ENCODE measurements at places on chromosomes 2 and 18.

DNA sequence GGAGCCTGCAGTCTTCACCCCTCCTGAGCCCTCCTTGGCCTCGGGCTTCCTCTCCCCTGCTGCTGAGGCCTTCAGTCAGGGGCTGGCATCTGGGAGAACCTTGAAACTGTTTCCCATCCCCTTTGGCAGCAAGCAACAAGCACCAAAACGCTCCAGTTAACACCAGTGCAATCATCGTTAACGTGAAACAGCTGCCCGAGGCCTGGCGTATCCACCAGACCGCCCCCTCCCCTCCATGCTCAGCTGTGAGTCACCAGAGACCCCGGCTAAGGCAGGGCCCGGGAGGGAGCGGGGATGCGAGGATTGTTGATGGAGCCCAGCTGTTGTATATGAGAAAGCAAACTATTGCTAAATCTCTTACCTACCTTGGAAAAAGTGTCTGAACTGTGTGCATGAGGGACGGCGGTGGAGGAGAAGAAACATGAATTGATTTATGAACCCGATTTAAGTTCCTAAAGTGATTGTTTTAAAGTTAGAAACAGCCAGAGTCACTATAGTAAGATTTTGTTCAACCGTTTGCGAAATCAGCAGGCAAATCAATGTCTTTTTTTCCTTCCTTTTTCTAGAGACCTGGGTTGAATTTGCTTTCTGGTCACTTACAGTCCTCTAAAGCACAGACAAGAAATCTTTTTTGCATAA lies 5.2 kb downstream of the ZFP36L2 start:
- DNase-seq = no peak

DNA sequence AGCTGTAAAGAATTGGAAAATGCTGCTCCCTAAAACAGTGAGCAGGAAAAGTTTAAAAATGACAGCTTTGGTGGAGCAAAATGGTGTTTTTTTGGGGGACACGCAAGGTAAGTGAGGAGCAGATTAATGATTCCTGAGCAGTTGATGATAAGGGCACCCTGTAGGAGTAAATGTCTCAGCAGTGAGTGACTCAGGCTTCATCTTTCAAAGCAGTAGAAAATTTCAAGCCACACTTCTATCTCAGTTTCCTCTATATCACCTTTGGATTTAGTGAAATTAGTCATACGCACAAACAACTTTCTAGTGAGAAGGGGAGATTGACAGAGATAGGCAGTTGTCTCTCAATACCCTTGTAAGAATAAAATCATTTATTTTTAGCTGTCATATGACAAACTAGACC lies 709.0 kb upstream of the FAM98A start:
- no peak for DNase-seq

GRCh38 chr2:239946562-239946863 lies 78.6 kb downstream of the NDUFA10 start:
- no peak for DNase-seq

DNA sequence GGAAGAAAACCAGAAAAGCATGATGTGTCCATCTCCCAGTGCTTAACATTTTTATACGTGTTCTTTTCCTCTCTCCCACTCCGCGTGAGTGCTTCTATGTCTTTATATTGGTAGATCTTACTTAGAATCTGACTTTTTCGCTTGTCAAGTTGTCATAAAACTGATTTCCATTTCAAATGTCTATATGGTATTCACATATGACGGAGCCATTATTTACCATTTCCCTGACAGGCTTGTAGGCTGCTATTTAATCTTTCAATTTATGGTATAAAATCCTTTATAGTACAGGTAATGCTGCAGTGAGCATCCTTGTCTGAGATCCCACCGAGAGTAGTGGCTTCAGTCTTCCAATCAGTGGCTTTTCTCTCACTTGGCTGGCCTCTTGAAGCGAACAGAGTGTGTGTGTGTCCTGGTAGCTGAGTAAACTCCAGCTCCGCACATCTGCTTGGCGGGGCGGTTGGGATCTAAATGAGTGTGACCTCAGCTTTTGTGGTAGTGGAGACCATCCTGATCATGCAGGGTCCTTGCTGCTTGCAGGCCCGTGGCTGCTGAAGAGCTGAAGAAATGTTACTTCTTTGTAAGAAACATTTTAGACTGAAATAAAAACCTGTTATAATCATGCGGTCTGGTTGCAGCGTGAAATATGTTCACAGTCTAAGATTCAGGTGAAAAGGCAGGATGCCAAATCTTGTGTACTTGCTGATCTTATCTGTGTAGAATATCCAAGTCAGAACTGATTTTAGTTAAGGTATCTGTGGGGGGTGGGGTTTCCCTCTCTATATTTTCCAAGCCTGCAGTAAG lies 40.2 kb downstream of the INPP4A start:
- DNase-seq = no peak

- no peak for DNase-seq
These were observed 18.3 kb upstream of the TAF4B start for GRCh38 chr18:26207937-26208336.

- DNase-seq = no peak
These were observed 180.3 kb downstream of the ZBTB7C start for GRCh38 chr18:48228841-48229240.
